ENCODE measurements at places on chromosomes 4 and X.

DNA sequence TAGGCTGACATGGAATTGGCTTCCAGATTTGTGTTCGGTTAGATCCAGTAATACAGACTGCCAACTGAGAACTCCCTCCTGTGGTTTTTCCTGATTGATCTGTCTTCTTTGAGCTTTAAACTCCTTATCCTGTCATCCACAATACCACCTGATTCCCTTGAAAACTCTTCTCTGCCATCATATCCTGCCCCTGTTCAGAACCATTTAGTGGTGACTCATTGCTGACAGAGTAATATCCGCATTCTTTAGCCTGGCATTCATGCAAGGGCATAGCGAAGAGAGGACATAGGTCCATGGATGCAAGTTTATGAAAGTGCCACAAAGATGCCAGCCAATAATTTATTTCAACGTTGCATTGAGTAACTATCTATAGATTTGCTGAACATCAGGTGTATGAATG lies 76.6 kb downstream of the ITIH6 start:
- DNase-seq: no peak

DNA sequence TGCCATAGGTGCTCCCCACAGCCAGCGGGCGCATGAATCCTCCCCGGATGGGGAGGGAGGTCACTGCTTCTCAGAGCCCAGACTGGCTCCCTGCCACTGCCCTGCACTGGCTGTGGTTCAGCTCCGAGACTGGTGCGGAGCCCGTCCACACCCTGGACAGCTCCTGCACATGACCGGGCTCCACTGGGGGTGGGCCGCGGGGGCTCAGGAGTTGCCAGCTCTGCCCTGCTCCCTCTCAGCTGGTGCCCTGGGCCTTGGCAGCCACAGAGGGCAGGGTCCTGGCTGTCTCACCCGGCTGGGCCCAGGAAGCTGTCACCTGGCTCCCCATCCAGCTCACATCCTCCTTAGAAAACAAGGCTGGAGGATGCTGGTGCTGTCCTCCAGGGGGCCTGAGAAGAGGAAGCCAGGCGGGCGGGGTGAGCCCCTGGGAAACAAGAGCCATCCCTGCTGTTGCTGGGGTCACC lies 64.9 kb upstream of the ADRA2C start:
- no peak for DNase-seq

GRCh38 chr4:165563851-165564250 lies 185.0 kb downstream of the CPE start:
- no peak for DNase-seq

GRCh38 chr4:140662082-140662869 lies 93.5 kb upstream of the UCP1 start:
- DNase-seq: no peak

DNA sequence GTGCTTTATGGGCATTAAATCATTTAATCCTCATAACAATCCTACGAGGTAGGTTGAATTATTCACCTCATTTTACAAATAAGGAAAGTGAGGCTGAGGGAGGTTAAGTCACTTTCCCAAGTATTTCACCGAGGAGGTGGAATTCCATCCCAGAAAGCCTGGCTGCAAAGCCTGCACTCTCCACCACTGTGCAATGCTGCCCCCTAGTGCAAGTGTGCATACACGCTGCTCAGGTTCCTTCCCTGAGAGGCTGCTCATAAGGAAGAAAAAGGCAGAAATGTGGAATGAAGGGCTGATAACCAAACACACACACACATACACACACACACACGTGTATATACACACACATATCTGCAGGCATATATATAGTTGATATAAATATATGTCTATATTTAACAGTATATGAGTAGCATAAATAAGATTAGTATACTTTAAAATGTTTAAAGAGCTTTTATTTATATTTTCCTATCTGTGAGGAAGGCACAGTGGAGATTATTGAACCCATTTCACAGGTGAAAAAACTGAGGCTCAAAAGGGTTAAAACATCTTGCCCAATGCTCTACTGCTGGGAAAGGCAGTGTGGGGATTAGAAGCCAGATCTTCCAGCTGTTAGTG lies 714.5 kb upstream of the TENM3 start:
- no peak for DNase-seq

GRCh38 chr4:14767142-14767541 lies 235.1 kb upstream of the CPEB2 start:
- no peak for DNase-seq

- DNase-seq: no peak
These were observed 218.0 kb upstream of the AMOT start for GRCh38 chrX:113058634-113059033.

- no peak for DNase-seq
These were observed 752 bp downstream of the FRAS1 start for GRCh38 chr4:78057600-78058550.

- DNase-seq: no peak
These were observed 22.9 kb upstream of the CPE start for GRCh38 chr4:165355900-165356300.

All from T follicular helper cell (primary cell).